ENCODE measurements at places on chromosomes 5 and 9. TPM values are rescaled to one million over a fixed set of nuclear protein-coding genes. Genes with fewer than 3 reads are reported as not detected.

Gene IRF1
- total RNA-seq = 239 TPM

Gene OTULINL
- 34.6 TPM for total RNA-seq

Gene WNK2
- total RNA-seq = not detected

Gene LIX1
- total RNA-seq = not detected

Gene SPINK5
- total RNA-seq = not detected

Gene IGFBPL1
- 0.20 TPM for total RNA-seq

Gene OMD
- not detected for total RNA-seq

Gene ADGRV1
- total RNA-seq = not detected

Gene CDC20B
- 0.13 TPM for total RNA-seq

Gene TMC1
- total RNA-seq = 0.28 TPM

Gene PPP1R26
- total RNA-seq = 4.7 TPM
